ENCODE measurements at places on chromosomes 6 and 20. TPM values are rescaled to one million over a fixed set of nuclear protein-coding genes. Genes with fewer than 3 reads are reported as not detected.
A peak's percentile ranks its signal among the peaks of the same experiment; 100 is the strongest.

TREML1 gene
- not detected for total RNA-seq

WRNIP1 gene
- 49.1 TPM for total RNA-seq

DNA sequence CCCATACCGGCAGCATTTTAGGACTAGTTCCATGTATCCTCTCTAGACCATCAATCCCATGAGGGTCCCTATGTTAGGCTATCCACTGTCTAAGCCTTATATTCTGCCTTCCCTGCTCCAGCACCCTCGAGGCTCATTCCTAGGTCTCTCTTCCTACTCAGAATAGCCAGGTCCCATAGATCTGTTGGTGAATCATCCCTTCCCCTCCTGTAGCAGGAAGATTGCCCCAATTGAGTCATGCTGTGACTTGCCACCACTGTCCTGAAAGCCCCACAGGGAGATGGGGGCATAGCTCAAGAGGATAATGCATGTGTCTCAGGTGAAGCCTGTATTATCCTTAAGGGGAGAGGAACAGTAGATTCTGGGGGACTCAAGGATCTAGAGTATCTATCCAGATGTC lies 143.1 kb upstream of the MOCS1 start:
- no peak for DNase-seq

OPN5 gene
- total RNA-seq: not detected

OR12D2 gene
- total RNA-seq: not detected

DNA sequence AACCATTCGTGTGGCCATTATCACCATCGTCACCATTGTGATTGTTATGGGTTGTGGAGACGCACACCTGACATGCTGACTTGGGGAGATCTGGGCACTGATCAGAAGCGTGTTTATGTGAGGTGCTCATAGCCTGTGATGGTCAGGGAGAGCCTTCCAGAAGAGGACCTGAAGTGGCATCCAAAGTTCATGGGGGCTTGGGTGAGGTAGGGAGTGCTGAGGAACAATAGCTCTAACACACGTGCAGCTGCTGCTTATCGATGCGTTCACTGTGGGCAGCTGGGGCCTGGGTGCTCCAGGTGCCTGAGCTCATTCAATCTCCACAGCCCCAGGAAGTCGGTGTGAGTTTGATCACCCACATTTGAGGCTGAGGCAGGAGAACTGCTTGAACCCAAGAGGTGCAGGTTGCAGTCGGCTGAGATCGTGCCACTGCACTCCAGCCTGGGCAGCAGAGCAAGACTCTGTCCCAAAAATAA lies 227.3 kb downstream of the PREX1 start:
- no peak for DNase-seq

DNA sequence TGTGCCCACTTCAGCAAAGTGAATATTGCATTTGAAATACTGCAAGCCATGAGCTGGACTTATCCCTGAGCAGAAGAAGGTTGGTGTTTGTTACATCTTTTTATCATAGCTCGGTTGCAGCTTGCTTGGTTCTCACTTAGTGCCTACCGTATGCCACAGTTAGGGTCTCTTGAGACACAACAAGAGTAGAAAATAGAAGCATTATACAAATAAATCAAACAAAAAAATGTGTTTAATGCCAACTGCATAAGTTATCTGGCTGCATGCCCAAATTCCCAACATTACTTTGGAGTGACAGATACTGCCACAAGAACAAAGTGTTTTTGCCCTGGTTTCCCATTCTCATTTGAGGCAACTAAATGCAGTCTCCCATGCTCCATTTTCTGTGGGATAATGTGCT lies 53.9 kb upstream of the LAMP5 start:
- peak; percentile 75 for DNase-seq

GRCh38 chr6:157157258-157157657 lies 166.1 kb downstream of the TMEM242 start:
- no peak for DNase-seq

- DNase-seq: no peak
Measured at GRCh38 chr20:51386586-51386985, 155.9 kb downstream of the NFATC2 start.

TSPYL4 gene
- 9.2 TPM for total RNA-seq

DNA sequence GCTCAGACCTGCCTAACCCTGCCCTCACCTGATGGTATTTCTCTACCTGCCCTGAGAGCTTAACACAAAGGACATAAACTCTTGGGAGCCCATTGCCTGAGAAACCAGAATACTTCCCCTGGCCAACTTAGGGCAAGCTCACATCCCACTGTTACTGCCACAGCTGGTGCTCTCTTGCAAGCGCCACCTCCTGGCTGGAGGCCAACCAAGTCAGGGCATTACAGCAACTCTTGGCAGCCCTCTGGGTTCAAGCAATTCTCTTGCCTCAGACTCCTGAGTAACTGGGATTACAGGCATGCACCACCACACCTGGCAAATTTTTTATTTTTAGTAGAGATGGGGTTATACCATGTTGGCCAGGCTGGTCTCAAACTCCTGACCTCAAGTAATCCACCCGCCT lies 70.1 kb downstream of the HECA start:
- DNase-seq: no peak

TOX2 gene
- total RNA-seq: 1.0 TPM

DNA sequence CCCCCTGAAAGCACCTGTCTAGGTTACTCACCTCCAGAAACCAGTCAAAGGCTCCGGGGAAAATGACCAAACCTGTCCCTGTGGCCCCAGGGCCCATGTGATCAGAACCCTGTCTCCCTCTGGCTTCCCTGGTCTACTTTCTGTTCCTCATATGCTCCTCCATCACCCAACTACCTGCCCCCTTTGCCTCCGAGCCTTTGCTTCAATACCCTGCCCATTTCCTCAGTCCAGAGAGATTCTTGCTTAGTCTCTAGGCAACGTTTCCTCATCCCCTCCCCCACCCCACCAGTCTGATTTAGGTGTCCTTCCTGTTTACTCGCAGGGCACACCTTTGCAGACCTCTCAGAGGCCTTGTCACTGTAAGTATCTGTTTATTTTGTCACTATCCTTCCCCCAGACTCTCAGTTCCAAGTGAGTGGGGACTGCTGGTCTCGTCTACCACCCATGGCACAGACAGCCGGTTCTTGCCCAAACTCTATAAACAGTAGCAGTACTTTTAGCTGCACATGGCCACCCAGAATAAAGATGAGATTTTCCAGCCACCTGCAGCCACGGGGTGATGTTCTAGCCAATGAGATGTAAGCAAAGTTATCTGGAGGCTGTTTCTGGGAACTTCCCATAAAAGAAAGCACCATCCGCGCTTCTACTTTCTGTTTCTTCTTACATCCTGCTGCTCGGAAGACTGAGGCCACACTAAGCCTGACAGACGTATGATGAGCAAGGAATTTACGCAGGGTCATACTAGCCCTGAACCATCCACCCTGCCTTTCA lies 13.3 kb downstream of the ELOVL5 start:
- DNase-seq: no peak

ARFGEF2 gene
- 60.6 TPM for total RNA-seq

DNA sequence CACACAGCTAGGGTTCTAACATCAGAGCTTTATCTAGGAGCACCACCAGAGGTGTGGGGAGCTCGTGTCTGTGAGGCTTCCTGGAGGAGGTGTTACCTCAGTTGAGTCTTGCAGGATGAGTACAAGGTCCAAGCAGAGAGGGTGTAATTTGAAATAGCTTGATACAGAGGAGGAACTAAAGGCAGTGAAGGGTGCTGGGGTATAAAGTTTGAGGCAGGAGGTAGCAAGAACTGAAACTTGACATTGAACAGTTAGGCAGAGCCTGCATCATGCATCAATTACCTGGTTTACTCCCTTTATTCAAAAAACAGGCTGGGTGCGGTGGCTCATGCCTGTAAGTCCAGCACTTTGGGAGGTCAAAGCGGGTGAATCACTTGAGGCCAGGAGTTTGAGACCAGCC lies 241.2 kb downstream of the UST start:
- DNase-seq: no peak

GRCh38 chr6:21987501-21987957 lies 309.3 kb downstream of the PRL start:
- peak; percentile 32 for DNase-seq

- DNase-seq: no peak
Measured at GRCh38 chr6:148629181-148629580, 117.6 kb upstream of the UST start.

DNA sequence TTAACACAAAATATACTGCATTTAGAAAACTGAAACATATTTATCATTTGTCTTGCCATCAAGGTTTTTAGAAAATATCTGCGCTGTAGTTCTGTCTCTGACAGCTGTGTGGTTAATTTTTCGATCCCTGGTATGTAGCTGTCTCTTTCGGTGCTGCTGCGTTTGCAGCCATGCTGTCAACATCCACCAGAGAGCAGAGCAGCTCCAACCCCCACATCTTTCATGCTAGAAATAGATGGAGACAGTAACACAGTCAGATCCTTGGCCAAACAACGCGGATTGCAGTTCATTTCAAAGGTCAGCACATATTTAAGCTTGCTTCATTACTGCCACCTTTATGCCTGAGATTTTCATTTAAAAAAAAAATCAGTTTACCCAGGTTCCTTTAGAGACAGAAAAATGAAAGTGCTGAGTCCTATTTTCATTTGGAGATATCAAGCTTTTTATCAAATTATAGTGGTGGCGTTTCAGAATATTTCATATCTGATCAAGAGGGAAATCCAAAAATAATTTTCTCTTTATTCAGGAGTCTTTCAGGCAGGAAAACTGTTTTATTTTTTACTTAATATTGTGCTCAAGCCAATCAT lies 157.7 kb upstream of the MMS22L start:
- no peak for DNase-seq

DNA sequence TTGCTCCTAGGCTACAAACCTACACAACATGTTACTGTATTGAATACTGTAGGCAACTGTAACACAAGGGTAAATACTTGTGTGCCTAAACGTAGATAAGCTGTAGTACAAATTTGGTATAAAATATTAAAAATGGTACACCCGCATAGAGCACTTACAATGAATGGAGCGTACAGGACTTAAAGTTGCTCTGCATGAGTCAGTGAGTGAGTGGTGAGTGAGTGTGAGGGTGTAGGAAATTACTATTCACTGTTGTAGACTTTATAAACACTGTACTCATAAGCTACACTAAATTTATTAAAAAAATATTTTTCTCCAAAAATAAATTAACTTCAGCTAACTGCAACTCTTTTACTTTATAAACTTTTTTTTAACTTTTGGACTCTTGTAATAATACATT lies 391.6 kb downstream of the ADGRB3 start:
- no peak for DNase-seq

DNA sequence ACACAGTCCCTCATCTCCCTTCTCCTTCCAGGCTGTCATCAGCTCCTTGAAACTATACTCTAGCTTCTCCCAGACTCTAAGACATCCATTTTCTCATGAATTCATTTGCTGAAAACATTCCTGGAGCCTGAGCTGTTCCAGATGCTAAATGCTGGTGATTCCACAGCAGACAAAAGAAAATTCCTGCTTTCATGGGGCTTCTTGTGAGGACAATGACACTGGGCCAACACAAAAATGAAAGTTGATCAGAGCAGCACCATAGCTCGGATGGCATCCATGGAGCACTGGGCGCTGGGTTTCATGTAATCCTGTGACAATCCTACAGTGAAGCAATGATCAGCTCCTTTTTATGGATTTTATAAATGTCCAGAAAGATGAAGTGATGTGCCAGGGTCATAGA lies 47.4 kb upstream of the STX16 start:
- DNase-seq: no peak

DNA sequence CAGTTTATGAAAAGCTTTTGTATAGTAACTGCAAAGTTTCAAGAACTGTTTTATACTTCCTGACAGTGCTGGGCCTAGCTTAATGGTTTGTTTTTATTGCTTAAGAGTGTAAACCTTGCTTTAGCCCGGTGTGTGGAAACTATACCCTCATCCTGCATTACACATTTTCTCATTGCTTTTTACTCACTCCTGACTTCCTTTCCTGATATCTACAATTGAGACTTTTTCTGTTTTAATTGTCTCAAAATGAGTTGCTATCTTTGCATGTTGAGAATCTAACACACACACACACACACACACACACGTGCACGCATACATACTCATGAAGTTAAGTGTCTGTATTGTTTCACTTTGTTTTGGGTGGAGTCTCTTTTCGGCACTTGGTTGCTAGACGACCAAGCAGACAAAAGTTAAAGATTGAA lies 16.7 kb downstream of the BMP2 start:
- DNase-seq: no peak

GRCh38 chr20:56983813-56984212 lies 282.6 kb downstream of the BMP7 start:
- DNase-seq: no peak

DNA sequence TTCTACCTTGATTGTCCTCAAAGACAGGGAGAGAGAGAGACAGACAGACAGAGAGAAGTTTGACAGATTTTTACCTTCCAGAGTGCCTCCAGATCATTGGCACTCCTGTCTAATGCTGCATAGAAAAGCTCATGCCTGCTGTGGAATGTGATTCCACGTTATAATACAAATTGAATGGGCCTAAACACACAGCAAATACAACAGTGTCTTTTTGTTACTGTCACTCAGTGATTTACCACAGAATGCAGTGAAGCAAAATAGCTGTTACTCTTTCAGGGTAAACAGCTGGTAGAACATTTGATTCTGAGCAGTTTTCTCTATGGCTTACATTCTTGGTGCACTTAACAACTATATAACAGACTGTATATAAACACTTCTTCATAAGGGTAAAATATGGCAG lies 558.7 kb downstream of the LMBRD1 start:
- no peak for DNase-seq

DNA sequence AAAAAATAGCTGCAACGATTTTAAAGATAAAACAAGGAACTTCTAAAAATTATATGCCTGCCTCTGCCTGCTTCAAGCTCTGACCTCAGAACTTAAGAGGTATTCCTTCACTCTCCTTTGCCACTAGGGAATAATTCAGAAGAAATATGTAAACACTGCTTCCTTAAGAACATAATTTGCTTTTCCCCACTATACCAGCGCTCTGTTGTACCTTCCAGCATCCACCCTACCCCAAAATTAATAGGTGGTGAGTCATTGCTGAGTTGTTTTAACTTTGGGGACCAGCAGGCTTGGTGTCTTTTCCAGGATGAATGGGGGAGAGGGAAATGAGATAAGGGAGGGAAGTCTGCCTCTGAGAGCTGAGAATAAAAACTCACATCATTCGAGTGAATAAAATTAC lies 107.7 kb upstream of the ATXN1 start:
- no peak for DNase-seq

GRCh38 chr20:46964618-46965455 lies 70.2 kb downstream of the EYA2 start:
- DNase-seq: no peak

ZC2HC1B gene
- not detected for total RNA-seq

SEC23B gene
- 33.5 TPM for total RNA-seq

- peak; percentile 91 for DNase-seq
Measured at GRCh38 chr6:31815025-31815838, at the start of the genes HSPA1A and HSPA1L. HSPA1A (plus strand) TSS chr6:31815543; CDS start chr6:31815757, 214 bp downstream. HSPA1L (minus strand) TSS chr6:31815283; CDS start chr6:31811972, 3,311 bp downstream.

TRIM40 gene
- total RNA-seq: not detected

- peak; percentile 31 for DNase-seq
Measured at GRCh38 chr6:158353883-158354877, 41.9 kb downstream of the TULP4 start.

GRCh38 chr20:25282034-25282781 lies 34.3 kb downstream of the PYGB start:
- DNase-seq: no peak

DNA sequence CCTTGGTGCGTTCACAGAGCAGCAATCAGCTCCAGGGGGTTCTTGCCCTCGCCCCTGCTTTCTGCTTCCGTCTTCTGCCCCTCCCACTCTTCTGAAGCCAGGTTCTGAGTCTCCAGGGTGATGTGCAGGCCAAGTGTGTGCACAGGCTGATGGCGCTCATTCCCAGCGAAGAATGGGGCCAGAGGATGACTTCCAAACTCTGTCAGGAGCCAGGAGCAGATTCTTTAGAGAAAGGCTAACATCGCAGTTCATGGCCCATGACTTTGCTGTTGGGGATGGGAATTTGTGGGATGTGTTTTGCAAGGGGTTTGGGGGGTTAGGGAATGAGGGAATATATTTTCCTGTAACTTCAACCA lies 56.1 kb upstream of the CCN6 start:
- no peak for DNase-seq
